Spinal cord (tissue), 10 donors: ENCODE measurements at places on chromosomes 5 and 9. TPM values are rescaled to one million over a fixed set of nuclear protein-coding genes. Genes with fewer than 3 reads are reported as not detected.

DNA sequence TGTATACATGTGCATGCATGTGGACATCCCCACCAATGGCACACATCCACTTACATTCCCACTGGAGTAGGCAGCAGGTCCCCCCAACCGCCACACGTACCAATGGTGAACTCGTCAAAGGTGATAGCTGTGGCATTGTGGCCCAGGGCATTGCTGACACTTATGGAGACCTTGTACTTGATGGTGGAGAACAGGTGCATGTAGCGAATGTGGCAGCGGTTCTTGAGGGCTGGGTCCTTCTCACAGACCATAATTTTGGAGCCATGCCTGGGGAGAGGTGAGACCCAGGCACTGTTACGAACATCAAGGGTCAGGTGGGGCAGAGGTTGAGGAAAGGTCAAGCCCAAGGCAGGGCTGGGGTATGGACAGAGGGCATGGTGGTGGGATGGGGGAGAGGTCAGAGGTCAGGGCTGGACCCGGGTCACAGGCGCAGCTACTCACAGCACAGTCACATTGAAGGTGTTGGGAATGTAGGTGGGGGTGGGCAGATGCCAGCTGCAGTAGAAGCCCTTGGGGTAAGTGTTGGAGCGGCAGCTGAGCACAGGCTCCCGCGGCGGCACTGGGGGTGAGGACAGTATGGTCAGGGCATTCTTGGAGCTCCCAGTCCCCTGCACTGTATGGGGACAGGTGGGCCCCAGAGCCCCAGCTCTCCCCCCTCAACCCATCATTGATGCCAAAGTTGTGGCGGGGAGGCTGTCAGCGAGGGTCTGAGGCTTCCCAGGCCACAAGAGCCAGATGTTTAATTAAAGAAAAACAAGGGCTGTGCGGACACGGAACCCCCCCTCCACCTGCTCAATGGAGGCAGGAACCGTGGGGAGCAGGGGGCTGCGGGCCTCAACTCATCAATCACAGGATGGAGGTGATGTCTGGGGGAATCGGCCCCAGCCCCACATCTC is 31.9 kb downstream of the CNTFR start:
- H3K27me3 ChIP-seq: no peaks in the 10 kb centered on the region
- H3K27ac ChIP-seq: no peak overlapping the region
- peaks cover 41% of the 10 kb centered on the region for H3K4me1 ChIP-seq
- H3K36me3 ChIP-seq: peaks cover 76% of the 10 kb centered on the region
- H3K4me3 ChIP-seq: no peak overlapping the region

- peaks cover 2% of the 10 kb centered on the region for H3K4me1 ChIP-seq
- no peak overlapping the region for H3K4me3 ChIP-seq
- no peak overlapping the region for H3K27ac ChIP-seq
- no peaks in the 10 kb centered on the region for H3K27me3 ChIP-seq
- DNase-seq: no peak
Measured at GRCh38 chr5:5351288-5351979, 71.0 kb upstream of the ICE1 start.

- no peaks in the 10 kb centered on the region for H3K36me3 ChIP-seq
- no peak for DNase-seq
- H3K4me1 ChIP-seq: peaks cover 5% of the 10 kb centered on the region
- H3K4me3 ChIP-seq: no peak overlapping the region
- no peak overlapping the region for H3K27ac ChIP-seq
- H3K27me3 ChIP-seq: no peaks in the 10 kb centered on the region
Measured at GRCh38 chr5:72624641-72625236, 117.5 kb upstream of the ZNF366 start.

DNA sequence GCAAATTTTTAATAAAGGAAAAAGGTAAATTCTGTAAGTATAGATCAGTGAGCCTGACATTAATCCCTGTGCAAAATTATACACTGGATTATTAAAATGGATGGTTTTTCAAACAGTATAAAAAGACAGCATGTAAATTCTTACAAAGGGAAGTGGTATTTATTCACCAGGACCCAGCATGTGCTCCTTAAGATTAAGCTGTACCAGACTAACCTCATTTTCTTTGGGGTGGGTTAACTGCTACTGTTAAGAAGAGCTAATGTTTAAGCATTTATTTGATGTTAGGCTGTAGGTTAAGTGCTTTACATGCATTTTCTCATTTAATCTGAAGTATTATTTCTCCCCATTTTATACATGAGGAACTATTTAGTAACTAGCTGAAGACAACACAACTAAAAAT is 60.3 kb upstream of the RFX3 start:
- no peaks in the 10 kb centered on the region for H3K27me3 ChIP-seq
- H3K36me3 ChIP-seq: no peaks in the 10 kb centered on the region
- no peak for DNase-seq
- no peaks in the 10 kb centered on the region for H3K4me1 ChIP-seq

DNA sequence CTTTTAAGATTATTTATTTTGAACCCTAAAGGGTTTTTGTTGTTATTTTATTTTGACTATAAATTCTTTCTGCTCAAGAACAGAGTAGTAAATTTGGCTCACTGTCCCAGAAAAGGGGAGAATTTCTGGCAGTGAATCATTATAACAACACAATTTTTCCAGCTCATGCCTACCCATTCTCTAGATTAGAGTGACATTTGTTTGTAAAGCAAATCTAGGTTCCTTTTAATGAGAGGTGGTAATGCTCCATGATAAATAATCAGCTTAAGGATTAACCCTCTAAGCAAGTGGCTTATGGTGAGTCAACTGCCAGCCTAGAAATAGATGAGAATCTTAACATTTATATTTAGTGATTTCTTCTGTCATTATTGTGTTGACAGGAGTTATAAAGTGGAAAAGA is 409.2 kb downstream of the NFIB start:
- H3K27me3 ChIP-seq: no peaks in the 10 kb centered on the region
- no peaks in the 10 kb centered on the region for H3K4me1 ChIP-seq
- H3K36me3 ChIP-seq: no peaks in the 10 kb centered on the region
- no peak overlapping the region for H3K27ac ChIP-seq
- H3K4me3 ChIP-seq: no peak overlapping the region

GRCh38 chr5:113771483-113771882 is 258.0 kb downstream of the YTHDC2 start:
- no peaks in the 10 kb centered on the region for H3K36me3 ChIP-seq
- no peaks in the 10 kb centered on the region for H3K27me3 ChIP-seq
- H3K4me3 ChIP-seq: no peak overlapping the region
- no peaks in the 10 kb centered on the region for H3K4me1 ChIP-seq
- DNase-seq: no peak

The GDA gene
- 3.4 TPM for polyA plus RNA-seq

DNA sequence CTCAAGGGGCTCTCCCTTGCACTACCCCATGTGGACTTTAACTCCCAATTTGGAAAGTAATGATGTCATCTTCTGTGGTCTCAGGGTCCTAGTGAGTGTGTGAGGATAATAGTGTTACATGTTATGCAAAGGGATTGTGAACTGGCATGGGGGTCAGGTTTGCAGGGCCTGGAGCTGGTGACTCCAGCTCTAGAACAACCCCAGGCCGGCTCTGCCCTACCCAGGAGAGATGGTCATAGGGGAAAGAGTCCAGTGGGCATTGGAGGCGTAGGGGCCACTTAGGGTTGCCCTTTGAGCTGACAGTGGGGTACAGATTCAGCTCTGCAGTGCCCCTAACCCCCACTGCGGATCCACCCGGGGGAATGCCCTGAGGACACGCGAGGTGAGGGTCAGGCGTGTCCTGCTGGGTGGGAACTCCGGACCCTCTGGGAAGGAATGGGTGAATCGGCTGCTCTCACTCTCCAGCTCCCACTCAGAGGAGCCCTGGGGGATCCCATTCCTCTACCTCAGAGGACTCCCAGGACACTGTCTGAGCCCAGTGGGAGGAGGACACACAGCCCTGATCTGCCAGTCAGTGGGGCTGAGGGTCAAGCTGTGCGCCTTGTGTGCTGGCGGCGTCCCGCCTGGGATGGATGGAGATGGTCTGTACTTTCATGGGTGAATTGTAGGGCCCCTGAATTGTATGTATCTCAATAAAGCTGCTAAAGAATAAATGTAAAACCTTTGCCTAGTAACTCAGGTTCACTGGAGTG is 2.5 kb upstream of the NKD2 start:
- H3K4me1 ChIP-seq: peaks cover 45% of the 10 kb centered on the region
- DNase-seq: no peak
- H3K27me3 ChIP-seq: peaks cover 39% of the 10 kb centered on the region
- no peak overlapping the region for H3K27ac ChIP-seq
- no peak overlapping the region for H3K4me3 ChIP-seq
